ENCODE measurements at places on chromosomes 11 and 22. TPM values are rescaled to one million over a fixed set of nuclear protein-coding genes. Genes with fewer than 3 reads are reported as not detected.

GRCh38 chr11:128772814-128773213, 78.9 kb downstream of the FLI1 start:
- no peak overlapping the region for H3K27ac ChIP-seq
- no peak for DNase-seq
- H3K4me3 ChIP-seq: no peak overlapping the region
- peaks cover 2% of the 10 kb centered on the region for H3K27me3 ChIP-seq

DNA sequence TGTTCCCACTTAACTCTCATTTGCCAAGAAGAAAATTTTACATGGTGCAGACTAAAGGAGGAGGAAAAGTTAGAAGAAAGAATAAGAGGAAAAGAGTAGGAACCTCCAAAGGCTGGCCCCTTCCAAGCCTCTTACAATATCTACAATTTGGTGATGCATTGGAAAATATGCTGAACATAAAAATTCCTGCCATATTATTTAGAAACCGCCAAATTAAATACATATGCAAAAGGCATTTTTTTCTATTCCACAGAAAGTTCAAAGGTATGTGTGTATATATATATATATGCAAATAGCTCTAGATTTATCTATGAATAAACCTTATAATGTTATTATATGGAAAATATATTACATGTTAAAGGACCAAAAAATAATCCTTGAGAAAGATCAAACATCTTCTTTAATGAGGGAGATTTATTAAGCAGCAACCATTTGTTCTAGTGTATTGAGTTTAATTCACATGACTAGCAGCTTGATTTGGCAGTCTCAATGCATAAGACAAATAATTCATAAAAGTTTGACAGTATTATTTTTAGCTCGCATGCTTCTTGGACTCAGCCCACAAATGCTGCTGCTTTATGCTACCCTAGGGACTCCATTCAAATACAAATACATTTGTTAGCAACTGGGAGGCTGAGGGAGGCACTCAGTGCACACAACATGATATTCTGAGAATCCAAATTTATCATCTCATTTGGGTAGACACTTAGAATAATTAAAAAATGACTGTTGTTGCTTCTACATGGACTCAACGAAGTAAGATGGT, 184.9 kb downstream of the SBF2 start:
- H3K36me3 ChIP-seq: peaks cover 3% of the 10 kb centered on the region
- H3K4me1 ChIP-seq: no peaks in the 10 kb centered on the region
- H3K27ac ChIP-seq: no peak overlapping the region
- H3K27me3 ChIP-seq: no peaks in the 10 kb centered on the region

DNA sequence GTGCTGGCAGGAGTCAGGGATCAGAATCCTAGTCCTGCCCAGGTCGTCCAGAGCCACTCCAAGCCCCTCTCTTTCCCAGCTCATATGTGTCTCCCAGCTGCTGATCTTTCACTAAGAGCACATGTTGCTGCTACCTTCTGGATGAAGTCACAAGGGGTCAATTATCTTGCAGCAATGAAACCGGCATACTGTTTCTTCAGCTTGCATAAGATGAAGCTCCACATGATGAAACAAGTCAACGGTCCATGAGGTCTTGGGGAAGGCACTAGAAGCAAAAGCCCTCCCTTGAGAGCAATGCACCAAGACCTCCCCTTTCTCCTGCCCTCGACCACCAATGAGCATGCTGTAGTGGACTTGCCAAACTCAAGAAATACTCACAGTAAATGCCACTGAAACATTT, 148.9 kb downstream of the TENM4 start:
- DNase-seq: no peak
- H3K4me3 ChIP-seq: no peak overlapping the region
- no peaks in the 10 kb centered on the region for H3K27me3 ChIP-seq
- H3K4me1 ChIP-seq: no peaks in the 10 kb centered on the region
- no peak overlapping the region for H3K27ac ChIP-seq

TRIM29 gene
- total RNA-seq: not detected

MUC5AC gene
- not detected for total RNA-seq

DNA sequence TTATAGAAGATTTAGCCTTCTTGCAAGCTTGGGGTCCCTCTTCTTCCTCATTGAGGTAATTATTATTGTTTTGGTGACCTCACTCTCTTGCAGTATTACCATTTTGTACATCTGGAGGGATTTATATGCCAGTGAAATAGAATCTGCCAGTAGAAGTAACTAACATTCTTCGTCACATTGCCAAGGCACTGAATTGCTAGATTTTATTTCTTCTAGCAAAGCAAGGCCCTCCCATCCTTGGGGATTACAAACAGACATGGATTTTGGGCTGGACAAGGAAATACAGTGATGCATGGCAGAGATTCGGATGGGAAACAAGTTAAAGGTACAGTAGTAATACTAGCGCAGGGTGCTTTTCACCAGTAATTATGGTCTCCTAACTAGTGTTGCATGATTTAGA, 7.8 kb downstream of the ADAMTS15 start:
- no peak overlapping the region for H3K4me3 ChIP-seq
- no peak overlapping the region for H3K27ac ChIP-seq
- DNase-seq: no peak
- peaks cover under 1% of the 10 kb centered on the region for H3K27me3 ChIP-seq
- 0 out of 2 replicates have a peak, but pooled peaks cover 2% of the 10 kb centered on the region for H3K4me1 ChIP-seq
- no peaks in the 10 kb centered on the region for H3K36me3 ChIP-seq

DNA sequence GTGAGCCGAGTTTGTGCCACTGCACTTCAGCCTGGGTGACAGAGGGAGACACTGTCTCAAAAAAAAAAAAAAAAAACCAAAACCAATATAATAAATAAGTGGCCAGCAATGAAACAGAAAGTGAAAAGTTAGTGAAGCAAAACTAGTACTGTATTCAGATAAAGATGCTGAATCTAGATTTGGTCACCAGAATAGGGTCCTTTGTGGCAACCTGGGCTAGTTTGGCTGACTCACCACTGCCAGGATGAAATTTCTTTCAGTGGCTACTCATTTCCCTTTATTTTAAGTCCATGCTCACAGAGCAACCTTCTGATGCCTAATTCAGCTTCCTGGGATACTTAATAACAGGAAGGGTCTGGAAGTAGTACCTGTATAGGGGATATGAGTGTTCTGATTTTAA, 26.0 kb downstream of the LIMK2 start:
- no peak overlapping the region for H3K27ac ChIP-seq
- no peak overlapping the region for H3K4me3 ChIP-seq
- peaks cover 5% of the 10 kb centered on the region for H3K36me3 ChIP-seq
- DNase-seq: no peak
- no peaks in the 10 kb centered on the region for H3K27me3 ChIP-seq

TYR gene
- total RNA-seq: not detected

WEE1 gene
- 142 TPM for total RNA-seq

GRCh38 chr22:21702700-21703683, 32.6 kb downstream of the YPEL1 start:
- no peak overlapping the region for H3K4me3 ChIP-seq
- H3K27me3 ChIP-seq: no peaks in the 10 kb centered on the region
- no peaks in the 10 kb centered on the region for H3K4me1 ChIP-seq

DNA sequence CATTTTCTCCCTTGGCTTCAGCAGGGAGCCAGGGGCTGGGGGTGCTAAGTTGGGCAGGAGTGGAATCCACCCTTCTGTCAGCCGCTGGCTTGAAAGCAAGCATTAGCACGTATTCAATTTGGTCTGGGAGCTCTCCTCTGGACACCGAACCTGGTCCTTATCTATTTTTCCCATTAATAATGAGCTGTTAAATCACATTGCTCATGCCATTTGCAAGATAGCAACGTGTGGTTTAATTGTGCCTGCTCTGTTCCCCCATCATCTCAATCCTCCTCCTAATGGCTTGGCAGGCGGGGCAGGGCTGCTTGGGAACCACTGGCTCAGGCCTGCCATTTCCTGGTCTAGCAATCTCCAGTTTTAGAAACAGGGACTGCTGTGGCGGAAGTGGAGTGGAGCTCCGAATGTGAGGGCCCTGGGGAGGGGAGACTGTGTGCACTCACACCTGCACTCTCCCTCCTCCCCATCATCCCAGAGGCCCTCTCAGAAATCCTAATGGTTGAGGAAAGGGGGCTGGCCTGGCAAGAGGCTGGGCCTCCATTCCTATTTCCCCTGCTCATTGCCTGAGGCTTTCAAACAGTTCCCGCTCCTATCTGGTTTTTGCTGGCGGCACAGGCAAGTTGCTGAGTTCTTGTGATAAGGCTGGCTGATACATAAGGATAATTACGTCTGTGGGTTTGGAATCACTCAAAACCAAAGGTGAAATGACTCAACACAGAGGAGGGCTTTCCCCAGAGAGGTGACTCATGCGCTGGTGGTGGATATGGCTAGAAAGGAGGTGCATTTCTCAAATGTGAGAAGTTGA, 201.2 kb upstream of the E2F8 start:
- no peak for DNase-seq
- no peak overlapping the region for H3K27ac ChIP-seq
- H3K4me1 ChIP-seq: no peaks in the 10 kb centered on the region
- no peaks in the 10 kb centered on the region for H3K27me3 ChIP-seq
- no peak overlapping the region for H3K4me3 ChIP-seq
- H3K36me3 ChIP-seq: no peaks in the 10 kb centered on the region

- no peaks in the 10 kb centered on the region for H3K36me3 ChIP-seq
- no peaks in the 10 kb centered on the region for H3K27me3 ChIP-seq
- H3K4me3 ChIP-seq: no peak overlapping the region
- H3K4me1 ChIP-seq: no peaks in the 10 kb centered on the region
Observed at GRCh38 chr11:7028141-7028540, 7.9 kb downstream of the NLRP14 start.

DNA sequence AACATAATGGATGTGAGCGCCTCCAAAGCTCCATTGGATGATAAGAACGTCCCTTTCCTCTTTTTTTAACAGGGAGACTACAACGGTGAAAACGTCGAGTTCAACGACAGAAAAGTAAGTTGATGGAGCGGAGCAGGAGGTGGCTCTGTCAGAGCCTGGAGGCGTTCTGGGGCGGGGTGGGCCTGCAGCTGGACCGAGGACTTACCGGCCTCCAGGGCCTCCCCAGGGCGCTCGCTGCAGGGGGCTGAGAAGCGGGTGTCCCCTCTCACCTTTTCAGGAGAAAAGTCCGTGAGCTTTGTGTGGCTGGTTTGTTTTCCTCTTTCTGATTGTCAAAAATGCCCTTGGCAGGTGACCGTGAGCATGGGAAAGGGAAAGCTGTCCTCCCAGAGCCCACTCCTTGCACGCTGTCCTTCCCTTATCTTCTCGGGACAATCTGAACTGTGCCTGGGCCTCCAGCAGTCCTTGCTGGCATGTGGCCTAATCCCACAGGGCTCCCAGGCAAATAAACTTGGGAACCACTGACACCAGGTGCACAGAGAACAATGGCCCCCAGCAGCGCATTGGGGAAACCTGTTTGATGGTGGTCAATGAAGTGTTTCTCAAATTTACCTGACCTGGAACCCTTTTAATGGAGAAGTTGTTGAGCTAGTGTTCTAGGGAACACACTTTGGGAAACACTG, 38.4 kb downstream of the ANO1 start:
- H3K4me1 ChIP-seq: no peaks in the 10 kb centered on the region
- no peaks in the 10 kb centered on the region for H3K27me3 ChIP-seq
- H3K27ac ChIP-seq: no peak overlapping the region

- H3K36me3 ChIP-seq: peaks cover 6% of the 10 kb centered on the region
- no peaks in the 10 kb centered on the region for H3K4me1 ChIP-seq
- H3K4me3 ChIP-seq: no peak overlapping the region
- no peak overlapping the region for H3K27ac ChIP-seq
Observed at GRCh38 chr11:122358292-122358691, 242.3 kb upstream of the BLID start.

- H3K36me3 ChIP-seq: no peaks in the 10 kb centered on the region
- no peaks in the 10 kb centered on the region for H3K27me3 ChIP-seq
- H3K27ac ChIP-seq: no peak overlapping the region
- DNase-seq: no peak
- no peak overlapping the region for H3K4me3 ChIP-seq
Observed at GRCh38 chr11:107259811-107260221, 197.8 kb downstream of the CWF19L2 start.

DNA sequence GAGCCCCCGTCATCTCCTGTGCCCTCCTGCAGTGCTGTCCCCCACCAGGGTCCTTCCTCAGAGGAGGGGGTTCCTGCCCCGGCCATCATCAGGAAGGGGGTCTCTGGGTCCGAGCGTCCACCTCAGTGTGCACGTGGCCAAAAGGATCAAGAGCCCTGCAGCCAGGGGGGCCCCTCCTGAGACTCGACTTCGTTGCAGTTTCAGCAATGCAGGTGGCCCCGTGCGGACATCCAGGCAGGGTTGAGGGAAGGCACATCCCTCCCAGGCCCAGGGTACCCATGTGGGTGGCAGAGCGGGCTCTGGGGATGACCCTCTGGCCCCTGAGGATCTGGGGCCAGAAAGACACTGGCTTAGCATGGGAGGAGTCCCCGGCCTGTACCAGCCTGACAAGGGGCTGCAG, 41.3 kb downstream of the LRP5 start:
- no peak overlapping the region for H3K27ac ChIP-seq
- H3K27me3 ChIP-seq: no peaks in the 10 kb centered on the region
- no peak overlapping the region for H3K4me3 ChIP-seq
- no peak for DNase-seq

GRCh38 chr11:106608677-106609076, 409.6 kb downstream of the GUCY1A2 start:
- H3K4me1 ChIP-seq: no peaks in the 10 kb centered on the region
- H3K4me3 ChIP-seq: no peak overlapping the region
- DNase-seq: no peak
- no peak overlapping the region for H3K27ac ChIP-seq
- no peaks in the 10 kb centered on the region for H3K27me3 ChIP-seq

GRCh38 chr11:32402836-32403235, 32.5 kb downstream of the WT1 start:
- no peaks in the 10 kb centered on the region for H3K36me3 ChIP-seq
- H3K27ac ChIP-seq: no peak overlapping the region
- no peak overlapping the region for H3K4me3 ChIP-seq
- H3K4me1 ChIP-seq: peaks cover 2% of the 10 kb centered on the region

GRCh38 chr11:103768816-103769215, 267.6 kb upstream of the DDI1 start:
- DNase-seq: no peak
- peaks cover 2% of the 10 kb centered on the region for H3K4me1 ChIP-seq
- no peaks in the 10 kb centered on the region for H3K36me3 ChIP-seq
- H3K27ac ChIP-seq: no peak overlapping the region

DNA sequence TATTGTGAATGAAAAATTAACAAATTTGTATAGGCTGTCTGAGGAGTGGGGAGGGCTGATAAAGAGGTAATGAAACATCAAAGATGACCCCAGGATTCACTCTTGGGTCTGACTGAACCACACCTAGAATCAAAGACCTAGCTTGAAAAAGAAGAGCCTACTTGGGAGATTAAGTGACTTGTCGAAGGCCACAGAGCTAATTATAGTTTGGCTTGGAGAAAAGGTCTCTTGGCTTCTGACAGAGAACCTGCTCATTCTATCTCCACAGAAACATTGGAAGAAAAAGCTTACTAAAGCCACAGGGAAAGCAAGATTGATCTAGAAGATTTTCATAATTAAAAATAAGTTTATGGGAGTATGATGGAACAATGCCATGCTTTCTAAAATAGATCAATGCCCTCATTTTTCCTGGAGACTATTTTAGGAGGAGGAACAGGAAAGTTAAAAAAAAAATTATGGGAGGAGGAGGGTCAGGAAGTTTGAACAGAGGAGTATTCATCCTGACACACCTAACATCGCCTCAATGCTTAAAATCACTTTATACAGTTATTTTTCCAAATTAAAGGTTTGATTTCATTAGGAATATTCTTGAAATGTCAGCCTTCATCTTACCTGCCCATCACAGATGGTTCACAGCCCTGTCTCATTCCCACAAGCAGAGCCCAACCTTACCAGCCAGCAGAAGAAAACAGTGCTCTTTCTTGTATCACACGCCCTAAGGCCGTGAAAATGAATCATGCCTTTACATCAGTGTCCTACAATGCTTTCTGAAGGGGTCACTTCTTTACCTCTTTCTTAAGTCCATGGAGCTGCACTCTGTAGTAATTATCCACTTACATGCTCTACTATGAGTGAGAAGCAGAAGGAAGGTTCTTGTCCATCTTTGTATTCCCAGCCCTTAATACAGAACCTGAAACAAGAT, 231.1 kb upstream of the MPPED2 start:
- no peaks in the 10 kb centered on the region for H3K27me3 ChIP-seq
- no peaks in the 10 kb centered on the region for H3K36me3 ChIP-seq
- no peak for DNase-seq
- no peak overlapping the region for H3K4me3 ChIP-seq
- no peaks in the 10 kb centered on the region for H3K4me1 ChIP-seq
- no peak overlapping the region for H3K27ac ChIP-seq

All from H9 (cell line).